ENCODE measurements at places on chromosomes 4 and X.

DNA sequence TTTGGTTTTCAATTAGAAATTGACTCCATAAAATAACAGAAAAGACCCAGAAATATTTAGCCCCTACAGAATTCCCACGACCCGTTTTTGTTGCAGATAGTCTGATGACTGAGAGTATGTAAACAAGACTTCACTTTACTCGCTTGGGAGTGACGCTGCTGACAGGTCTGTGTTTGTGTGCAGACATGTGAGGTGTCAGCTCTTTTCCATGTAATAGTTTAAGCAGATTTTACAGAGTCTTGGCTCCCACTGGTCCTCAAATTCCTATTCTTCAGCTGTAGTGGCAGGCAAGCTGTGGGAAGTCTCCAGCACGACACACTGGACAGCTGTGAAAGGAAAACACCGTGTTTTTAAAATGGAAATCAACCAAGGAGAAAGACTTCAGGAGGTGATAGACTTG lies 455.7 kb downstream of the GABRG1 start:
- no peak for DNase-seq
- no peak overlapping the region for H3K4me3 ChIP-seq
- H3K4me1 ChIP-seq = no peaks in the 10 kb centered on the region
- H3K27ac ChIP-seq = no peak overlapping the region
- no peaks in the 10 kb centered on the region for H3K27me3 ChIP-seq
- H3K36me3 ChIP-seq = no peaks in the 10 kb centered on the region

DNA sequence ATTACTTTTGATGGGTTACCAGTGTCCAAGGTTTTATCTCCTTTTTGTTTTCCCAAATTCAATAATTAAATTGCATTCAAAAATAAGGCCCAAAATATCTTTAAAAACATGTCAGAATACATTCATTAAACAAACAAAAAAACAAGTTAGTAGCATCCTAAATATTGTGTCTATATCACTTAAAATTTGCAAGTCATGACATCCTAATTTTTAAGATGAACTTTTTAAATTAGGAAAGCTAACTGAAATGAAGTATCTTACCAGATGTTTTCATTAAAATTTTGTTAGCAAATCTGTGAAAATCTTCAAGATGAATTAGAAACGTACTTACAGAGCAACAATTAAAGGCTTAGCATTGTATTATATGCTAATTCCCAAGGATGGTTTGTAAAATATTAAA lies 962 bp upstream of the CFAP299 start:
- no peaks in the 10 kb centered on the region for H3K36me3 ChIP-seq
- H3K4me1 ChIP-seq = peaks cover 4% of the 10 kb centered on the region
- no peak overlapping the region for H3K27ac ChIP-seq
- H3K27me3 ChIP-seq = no peaks in the 10 kb centered on the region
- DNase-seq = no peak
- no peak overlapping the region for H3K4me3 ChIP-seq

DNA sequence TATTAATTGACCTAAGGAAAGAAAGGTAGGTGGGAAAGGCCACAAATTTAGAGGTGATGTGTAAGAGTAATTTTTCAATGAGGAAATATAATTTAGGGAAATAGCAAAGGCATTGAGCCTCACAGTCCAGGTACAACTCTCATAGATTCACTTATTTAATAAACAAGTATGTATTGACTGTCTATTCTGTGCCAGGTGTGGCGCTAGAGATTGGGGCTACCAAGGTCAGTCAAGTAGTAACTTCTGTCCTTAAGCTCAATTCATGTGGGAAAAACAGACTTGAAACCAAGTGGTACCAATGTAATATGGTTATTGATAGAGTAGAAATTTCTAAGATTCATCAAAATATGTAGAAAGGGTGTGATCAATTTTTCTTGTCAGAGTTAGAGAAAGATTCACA lies 257.5 kb downstream of the C4orf33 start:
- no peak overlapping the region for H3K4me3 ChIP-seq
- no peak overlapping the region for H3K27ac ChIP-seq
- no peaks in the 10 kb centered on the region for H3K4me1 ChIP-seq
- H3K27me3 ChIP-seq = no peaks in the 10 kb centered on the region
- no peaks in the 10 kb centered on the region for H3K36me3 ChIP-seq

GRCh38 chrX:54386314-54386713 lies 28.5 kb upstream of the WNK3 start:
- H3K4me3 ChIP-seq = no peak overlapping the region
- no peaks in the 10 kb centered on the region for H3K36me3 ChIP-seq
- H3K4me1 ChIP-seq = no peaks in the 10 kb centered on the region

GRCh38 chrX:136477026-136477425 lies 10.7 kb upstream of the BRS3 start:
- no peaks in the 10 kb centered on the region for H3K4me1 ChIP-seq
- H3K36me3 ChIP-seq = no peaks in the 10 kb centered on the region
- DNase-seq = no peak
- H3K27ac ChIP-seq = no peak overlapping the region

- no peaks in the 10 kb centered on the region for H3K36me3 ChIP-seq
- no peaks in the 10 kb centered on the region for H3K4me1 ChIP-seq
- H3K27ac ChIP-seq = no peak overlapping the region
- H3K27me3 ChIP-seq = no peaks in the 10 kb centered on the region
- H3K4me3 ChIP-seq = no peak overlapping the region
- no peak for DNase-seq
Observed at GRCh38 chr4:18242919-18243693, 221.6 kb upstream of the LCORL start.

- no peaks in the 10 kb centered on the region for H3K4me1 ChIP-seq
- no peaks in the 10 kb centered on the region for H3K36me3 ChIP-seq
- H3K27me3 ChIP-seq = no peaks in the 10 kb centered on the region
- no peak overlapping the region for H3K4me3 ChIP-seq
Observed at GRCh38 chrX:129347291-129347690, 176.0 kb downstream of the SMARCA1 start.

- no peaks in the 10 kb centered on the region for H3K4me1 ChIP-seq
- DNase-seq = no peak
- H3K4me3 ChIP-seq = no peak overlapping the region
- no peak overlapping the region for H3K27ac ChIP-seq
- H3K36me3 ChIP-seq = no peaks in the 10 kb centered on the region
- H3K27me3 ChIP-seq = no peaks in the 10 kb centered on the region
Observed at GRCh38 chr4:11312389-11312788, 116.3 kb downstream of the HS3ST1 start.

DNA sequence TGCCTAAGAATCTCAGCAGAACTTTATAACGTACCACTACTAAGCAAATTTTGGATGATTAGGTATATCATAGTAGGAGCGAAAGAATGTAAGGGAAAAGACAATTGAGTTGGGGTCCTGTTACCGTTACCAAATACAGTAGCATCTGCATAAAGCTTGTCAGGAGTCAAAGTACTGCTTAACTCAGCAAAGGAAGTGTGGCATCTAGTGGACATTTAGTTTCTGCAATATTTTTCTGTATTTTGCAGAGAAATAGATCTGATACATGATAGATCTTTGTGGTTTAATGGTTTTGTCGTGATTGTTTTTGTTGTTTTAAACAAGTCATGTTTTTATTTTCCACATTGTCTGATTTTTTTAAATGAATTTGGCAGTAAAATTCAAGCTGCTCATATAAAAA lies 81.0 kb upstream of the SMARCAD1 start:
- no peaks in the 10 kb centered on the region for H3K36me3 ChIP-seq
- H3K4me3 ChIP-seq = no peak overlapping the region
- no peaks in the 10 kb centered on the region for H3K27me3 ChIP-seq

DNA sequence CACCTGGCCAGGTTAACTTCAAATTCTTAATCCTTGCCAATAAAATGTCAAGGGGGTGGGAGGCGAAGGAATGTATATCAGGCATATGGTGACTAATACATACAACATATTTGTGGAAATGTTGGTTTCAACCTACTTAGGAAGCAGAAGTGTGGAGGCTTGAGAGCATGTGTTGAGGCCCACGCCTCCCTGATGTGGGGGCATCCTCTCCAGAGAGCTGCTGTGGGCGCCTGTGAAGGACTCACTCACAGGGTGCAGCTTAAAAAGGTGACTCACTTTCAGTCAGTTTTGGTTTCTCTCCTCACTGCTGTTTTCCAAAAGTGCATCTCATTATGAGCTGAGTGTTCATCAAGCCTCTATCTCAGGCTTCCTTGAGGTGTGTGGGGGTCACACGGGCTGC lies 27.5 kb downstream of the LNX1 start:
- no peaks in the 10 kb centered on the region for H3K36me3 ChIP-seq
- no peak overlapping the region for H3K4me3 ChIP-seq
- H3K4me1 ChIP-seq = no peaks in the 10 kb centered on the region
- no peaks in the 10 kb centered on the region for H3K27me3 ChIP-seq
- no peak overlapping the region for H3K27ac ChIP-seq
- no peak for DNase-seq

- H3K36me3 ChIP-seq = no peaks in the 10 kb centered on the region
- H3K27me3 ChIP-seq = no peaks in the 10 kb centered on the region
- peaks cover 7% of the 10 kb centered on the region for H3K4me1 ChIP-seq
- H3K27ac ChIP-seq = no peak overlapping the region
- DNase-seq = no peak
Observed at GRCh38 chr4:16160457-16160856, 65.8 kb downstream of the TAPT1 start.

GRCh38 chr4:88185906-88186305 lies 27.5 kb upstream of the ABCG2 start:
- H3K4me1 ChIP-seq = no peaks in the 10 kb centered on the region
- H3K27ac ChIP-seq = no peak overlapping the region
- H3K4me3 ChIP-seq = no peak overlapping the region
- no peaks in the 10 kb centered on the region for H3K27me3 ChIP-seq
- no peak for DNase-seq
- no peaks in the 10 kb centered on the region for H3K36me3 ChIP-seq

DNA sequence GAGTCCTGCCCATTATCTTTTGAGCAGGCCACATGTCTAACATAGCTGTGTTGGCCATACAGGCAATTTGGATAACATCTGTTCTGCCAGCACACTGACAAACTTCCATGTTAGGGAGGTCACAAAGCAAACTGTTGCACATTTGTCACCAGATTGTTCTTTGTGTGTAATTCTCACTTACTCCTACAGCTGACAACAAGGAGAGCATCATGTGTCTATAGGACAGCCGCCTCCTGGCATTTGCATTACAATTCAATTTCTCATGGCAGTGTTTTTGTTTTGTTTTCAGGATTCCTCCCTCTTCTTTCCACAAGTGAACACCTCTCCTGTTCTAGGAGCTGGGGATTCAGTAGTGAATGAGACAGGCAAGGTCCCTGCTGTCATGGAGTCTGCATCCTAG lies 94.3 kb upstream of the LEF1 start:
- no peak overlapping the region for H3K27ac ChIP-seq
- H3K4me3 ChIP-seq = no peak overlapping the region
- DNase-seq = no peak
- H3K27me3 ChIP-seq = no peaks in the 10 kb centered on the region
- no peaks in the 10 kb centered on the region for H3K36me3 ChIP-seq

GRCh38 chrX:110089656-110090403 lies 86.9 kb downstream of the TMEM164 start:
- H3K36me3 ChIP-seq = no peaks in the 10 kb centered on the region
- no peaks in the 10 kb centered on the region for H3K4me1 ChIP-seq
- DNase-seq = no peak
- no peak overlapping the region for H3K27ac ChIP-seq
- no peaks in the 10 kb centered on the region for H3K27me3 ChIP-seq
- H3K4me3 ChIP-seq = no peak overlapping the region

GRCh38 chr4:53465281-53465680 lies 87.8 kb downstream of the FIP1L1 start:
- no peak for DNase-seq
- no peaks in the 10 kb centered on the region for H3K36me3 ChIP-seq
- H3K27me3 ChIP-seq = no peaks in the 10 kb centered on the region

DNA sequence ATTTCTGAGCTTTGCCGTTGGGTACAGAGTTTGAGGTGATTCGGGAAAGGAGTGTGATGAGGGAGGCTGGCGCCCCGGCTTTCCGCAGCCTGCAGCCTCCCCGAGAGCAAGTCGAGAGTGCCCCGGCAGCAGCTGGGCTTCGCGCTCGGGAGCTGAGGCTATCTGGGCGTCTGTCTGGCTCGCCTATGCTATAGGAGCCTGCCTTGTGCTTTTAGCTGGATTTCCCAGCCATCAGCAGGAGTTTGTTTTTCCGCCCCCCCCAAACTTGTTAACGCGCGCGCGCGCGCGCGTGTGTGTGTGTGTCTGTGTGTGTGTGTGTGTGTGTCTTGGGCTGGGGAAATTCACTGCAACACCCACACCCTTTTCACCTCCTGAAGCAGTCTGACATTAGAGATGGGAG lies 765 bp upstream of the DGKK start:
- H3K4me1 ChIP-seq = no peaks in the 10 kb centered on the region
- H3K4me3 ChIP-seq = no peak overlapping the region
- DNase-seq = no peak
- H3K27ac ChIP-seq = no peak overlapping the region

GRCh38 chr4:101020956-101021355 lies 326.4 kb downstream of the PPP3CA start:
- H3K27me3 ChIP-seq = no peaks in the 10 kb centered on the region
- no peak overlapping the region for H3K4me3 ChIP-seq
- H3K27ac ChIP-seq = no peak overlapping the region
- H3K36me3 ChIP-seq = no peaks in the 10 kb centered on the region

- no peaks in the 10 kb centered on the region for H3K4me1 ChIP-seq
- no peaks in the 10 kb centered on the region for H3K36me3 ChIP-seq
- no peak for DNase-seq
- no peak overlapping the region for H3K4me3 ChIP-seq
Observed at GRCh38 chrX:66014556-66014955, 25.3 kb downstream of the VSIG4 start.

DNA sequence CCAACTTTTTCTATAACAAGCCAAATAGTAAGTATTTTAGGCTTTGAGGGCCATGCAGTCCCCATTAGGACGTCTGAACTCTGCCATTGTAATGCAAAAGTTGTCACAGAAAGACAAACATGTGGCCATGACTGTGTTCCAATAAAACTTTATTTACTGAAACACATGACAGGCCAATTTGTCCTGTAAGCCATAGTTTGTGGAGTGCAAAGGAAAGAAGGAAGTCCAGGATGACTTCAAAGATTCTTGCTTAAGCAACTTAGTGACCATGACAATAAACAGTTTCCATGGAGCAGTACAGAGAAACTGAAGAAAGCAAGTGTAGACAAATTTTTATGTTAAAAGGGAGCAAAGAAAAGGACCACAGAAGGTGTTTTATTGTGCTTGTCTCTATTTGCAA lies 35.0 kb upstream of the MYOZ2 start:
- no peaks in the 10 kb centered on the region for H3K36me3 ChIP-seq
- no peaks in the 10 kb centered on the region for H3K4me1 ChIP-seq
- no peak overlapping the region for H3K4me3 ChIP-seq
- no peak for DNase-seq

All from testis (tissue), 5 donors.